Cerebellar nuclear complex (tissue), 1 donor: ENCODE measurements at places on chromosomes 7 and 10.

DNA sequence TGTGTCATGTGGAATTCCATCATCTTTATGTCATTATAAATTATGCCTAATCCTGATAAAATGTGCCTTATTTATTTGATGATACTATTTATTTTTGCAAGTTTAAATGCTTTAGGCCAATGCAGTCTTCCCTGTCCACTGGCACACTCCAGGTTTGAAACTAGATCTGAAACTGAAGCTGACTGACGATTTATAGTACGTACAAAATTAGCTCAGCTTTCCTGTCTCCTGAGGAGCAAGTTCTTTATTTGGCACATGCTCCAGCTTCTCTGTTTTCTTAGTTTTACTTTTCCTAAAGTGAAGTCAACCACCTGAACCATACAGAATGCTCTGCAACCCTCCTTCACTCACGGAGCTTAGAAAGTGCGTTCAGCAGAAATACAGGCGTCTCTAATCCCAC lies 164.1 kb downstream of the HECW1 start:
- DNase-seq = no peak

DNA sequence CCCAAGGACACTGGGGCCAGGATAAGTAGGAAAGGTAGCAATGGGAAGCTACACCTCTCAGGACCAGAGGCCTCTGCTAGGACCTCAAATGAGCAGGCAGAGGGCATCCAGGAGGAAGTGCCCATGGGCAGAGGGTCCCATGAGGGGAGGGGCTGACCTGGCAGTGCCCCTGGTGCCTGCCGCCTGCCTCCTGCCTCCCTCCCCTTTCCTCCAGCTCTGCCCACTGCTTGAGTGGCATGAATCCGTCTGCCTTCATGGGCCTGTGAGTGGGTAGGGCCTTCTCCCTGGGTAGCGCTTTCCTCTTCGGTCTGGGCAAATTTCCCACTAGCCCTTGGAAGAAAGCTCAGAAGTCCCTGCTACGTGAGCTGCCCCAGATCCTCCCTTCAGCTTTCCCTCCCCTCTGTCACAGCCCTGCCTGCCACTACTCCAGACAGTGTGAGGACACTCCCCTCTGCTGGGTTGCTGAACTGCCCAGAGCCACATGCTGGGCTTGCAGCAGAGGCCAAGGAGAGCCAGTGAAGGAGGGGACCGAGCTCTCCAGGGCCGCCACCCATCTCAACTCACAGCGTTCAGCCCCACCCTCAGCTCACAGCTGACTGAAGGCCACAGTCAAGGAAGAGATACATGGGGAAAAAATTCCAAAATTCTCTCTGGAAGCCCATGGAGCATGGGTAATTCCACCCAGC lies 141.4 kb downstream of the ARHGAP22 start:
- DNase-seq = no peak

DNA sequence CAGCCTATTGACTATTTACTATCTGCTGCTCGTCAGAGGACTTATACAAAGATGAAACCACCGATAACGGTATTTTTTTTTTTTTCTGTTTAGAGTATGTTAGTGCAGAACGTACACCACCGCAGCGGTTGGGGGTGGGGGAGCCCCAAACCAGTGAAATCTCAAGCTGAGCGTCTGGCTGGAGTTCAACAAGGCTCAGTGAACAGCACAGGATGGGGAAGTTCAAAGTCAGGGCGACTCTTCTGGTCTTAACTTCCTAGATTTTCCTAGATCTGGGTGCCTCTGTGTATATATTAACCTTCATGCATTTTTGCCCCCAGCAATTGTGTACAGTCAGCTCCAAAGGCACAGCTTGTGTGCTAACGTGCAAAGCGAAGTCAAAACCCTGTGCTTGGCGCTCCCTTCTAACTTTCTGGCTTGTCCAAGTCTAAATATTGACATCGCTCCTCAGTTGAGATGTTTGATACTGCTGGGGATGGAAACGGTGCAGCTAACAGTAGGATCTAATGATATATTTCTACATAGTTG lies 1.1 kb downstream of the RHOBTB1 start:
- DNase-seq = no peak

DNA sequence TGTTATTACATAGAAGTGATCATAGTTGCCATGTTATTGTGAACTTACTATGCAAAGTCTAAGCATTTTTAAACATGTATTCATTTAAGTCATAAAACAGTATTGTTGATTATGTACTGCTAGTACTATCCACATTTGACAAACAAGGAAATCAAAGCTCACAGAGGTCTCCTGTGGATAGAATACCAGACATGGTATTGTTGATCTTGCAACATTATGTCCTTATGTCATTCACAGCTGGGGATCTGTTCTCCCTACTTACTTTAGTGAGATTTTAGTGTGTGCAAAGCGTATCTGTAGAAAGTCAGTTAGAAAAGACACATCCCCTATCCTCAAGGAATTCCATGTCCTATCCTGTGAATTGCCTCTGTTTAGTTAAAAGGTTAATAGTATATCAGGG lies 106.1 kb downstream of the SND1 start:
- no peak for DNase-seq

GRCh38 chr7:15685358-15686294 lies 857 bp downstream of the MEOX2 start:
- no peak for DNase-seq

DNA sequence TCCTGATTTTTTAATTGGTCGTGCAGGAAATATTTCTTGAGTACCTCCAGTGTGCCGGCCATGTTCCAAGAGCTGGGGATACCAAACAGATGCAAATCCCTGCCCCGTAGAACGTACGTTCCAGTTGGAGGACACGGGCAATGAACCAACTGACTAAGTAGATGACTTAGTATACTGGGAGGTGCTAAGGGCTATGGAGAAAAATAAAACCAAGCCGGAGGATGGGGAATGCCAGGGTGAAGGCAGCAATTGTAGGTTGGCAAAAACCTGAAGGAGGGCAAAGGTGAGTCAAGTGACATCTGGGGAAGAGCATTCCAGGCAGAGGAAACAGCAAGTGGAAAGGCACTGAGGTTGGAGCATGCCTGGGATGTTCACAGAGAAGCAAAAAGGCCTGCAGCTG lies 6.8 kb upstream of the VSIR start:
- DNase-seq = no peak

- DNase-seq = no peak
Observed at GRCh38 chr10:74994854-74995253, 116.6 kb upstream of the SAMD8 start.

- no peak for DNase-seq
Observed at GRCh38 chr7:5050676-5051075, 5.0 kb downstream of the RBAK start.

- no peak for DNase-seq
Observed at GRCh38 chr7:44819292-44819691, 22.8 kb downstream of the PPIA start.

DNA sequence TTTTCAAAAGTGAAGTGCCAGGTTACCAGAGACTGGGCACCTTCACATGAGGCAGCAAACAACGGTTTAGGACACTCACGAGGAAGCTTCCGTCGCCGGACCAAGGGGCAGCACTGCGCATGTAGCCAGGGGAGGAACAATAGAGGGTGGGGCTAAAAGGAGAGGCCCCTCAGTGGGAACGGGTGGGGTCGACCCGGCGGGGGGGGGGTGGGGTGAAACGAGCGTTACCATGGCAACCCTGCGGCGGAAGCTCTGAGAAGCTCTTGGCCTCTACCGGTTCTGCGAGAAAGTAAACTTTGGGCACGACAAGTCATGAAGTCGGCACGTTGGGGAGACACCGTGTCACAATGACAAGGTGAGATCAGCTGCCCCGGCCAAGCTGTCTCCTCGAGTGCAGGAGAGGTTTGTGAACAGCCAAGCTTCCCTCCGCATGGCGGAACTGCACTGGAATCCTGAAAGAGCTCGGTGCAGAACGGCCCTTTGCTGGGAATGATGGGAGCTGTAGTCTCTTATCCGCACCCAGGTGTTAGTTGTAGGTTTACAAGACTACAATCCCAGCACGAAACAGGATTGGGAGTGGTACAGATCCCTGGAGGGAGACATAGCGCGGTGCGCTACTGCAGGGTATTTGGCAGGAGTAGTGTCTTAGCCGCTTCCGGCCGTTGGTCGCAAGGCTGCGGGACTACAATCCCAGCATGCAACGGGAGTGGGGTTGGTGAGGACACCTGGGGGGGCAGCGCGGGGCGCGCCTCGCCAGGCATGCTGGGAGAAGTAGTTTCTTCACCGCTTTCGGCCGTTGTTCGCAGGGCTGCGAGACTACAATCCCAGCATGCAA lies 72.8 kb upstream of the ZNF722 start:
- DNase-seq = peak; percentile 46

DNA sequence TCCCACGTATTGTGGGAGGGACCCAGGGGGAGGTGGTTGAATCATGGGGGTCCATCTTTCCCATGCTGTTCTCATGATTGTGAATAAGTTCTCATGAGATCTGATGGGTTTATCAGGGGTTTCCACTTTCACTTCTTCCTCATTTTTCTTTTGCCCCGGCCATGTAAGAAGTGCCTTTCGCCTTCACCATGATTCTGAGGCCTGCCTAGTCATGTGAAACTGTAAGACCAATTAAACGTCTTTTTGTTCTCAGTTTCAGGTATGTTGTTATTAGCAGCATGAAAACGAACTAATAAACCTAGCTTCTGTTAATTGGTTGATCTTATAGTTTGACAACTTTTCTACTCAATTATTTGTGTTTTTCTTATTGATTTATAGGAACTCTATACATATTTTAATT lies 206.3 kb downstream of the NXPH1 start:
- no peak for DNase-seq

- DNase-seq = no peak
Observed at GRCh38 chr7:92815412-92815811, 21.0 kb downstream of the CDK6 start.

DNA sequence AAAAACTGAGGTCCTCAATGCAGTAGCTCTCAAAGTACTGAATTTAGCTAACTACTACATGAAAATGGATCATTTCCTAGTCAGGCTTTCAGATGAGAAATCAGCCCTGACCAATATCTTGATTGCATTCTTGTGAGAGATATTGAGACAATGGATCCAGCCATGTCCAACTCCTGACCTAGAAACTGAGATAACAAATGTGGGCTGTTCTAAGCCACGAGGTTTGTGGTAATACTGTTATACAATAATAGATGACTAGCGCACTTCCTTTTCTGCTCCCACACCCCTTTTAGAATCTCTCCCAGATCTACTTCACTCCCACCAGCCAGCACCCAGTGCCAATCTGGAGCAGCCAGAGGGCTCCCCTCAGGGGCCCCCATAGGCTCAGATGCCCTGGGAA lies 209.3 kb upstream of the KMT2E start:
- no peak for DNase-seq

DNA sequence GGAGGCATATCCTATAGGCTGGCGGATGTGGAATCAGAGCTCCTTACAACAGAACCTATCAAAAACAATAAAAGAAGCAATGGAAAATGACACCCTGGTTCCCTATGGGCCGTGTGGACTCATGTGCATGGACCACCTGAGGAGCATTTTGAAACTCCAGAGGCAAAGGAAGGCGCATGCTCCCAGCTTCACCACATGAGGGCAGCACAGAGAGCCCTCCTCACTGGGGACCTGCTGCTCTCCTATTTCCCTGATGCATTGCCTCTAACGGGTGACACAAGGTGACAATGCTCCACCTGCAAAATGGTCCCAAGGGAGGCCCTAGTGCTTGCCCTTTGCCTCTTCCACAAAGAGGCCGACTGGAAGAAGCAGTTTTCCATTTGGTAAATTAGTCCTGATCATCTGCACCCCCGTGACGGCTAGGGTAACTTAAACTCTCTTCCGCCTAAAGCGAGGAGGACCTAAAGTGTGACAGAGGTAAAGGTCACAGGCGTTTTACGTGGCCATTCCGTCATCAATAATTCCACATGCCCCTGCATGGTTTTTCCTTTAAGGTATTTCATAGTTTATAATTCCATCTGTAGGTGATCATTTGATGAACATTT lies 67.7 kb downstream of the GPAM start:
- DNase-seq = no peak

DNA sequence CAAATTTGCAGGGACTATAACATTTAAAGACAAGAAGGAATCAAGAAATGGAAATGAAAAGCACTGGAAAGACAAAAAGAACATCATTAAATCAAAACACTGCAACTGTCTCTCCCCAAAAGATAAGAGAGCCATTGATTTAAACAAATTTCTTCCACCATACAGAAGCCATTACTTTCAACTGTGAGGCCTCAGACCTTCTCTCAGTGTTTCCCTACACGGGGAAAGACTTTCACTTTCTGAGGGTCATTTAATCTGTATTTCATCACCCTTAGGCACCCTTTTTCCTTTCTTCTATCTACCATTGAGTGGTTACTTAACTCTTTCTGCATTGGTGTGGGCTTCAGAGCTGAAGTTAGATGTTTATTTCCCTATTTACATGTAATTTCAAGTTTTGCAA lies 47.5 kb downstream of the CCDC172 start:
- no peak for DNase-seq

- no peak for DNase-seq
Observed at GRCh38 chr7:116449950-116450349, 49.6 kb upstream of the CAV2 start.

GRCh38 chr10:58590924-58591323 lies 78.3 kb downstream of the BICC1 start:
- no peak for DNase-seq

- DNase-seq = no peak
Observed at GRCh38 chr10:16049782-16050181, 189.5 kb upstream of the MINDY3 start.

GRCh38 chr10:59589796-59590195 lies 119.9 kb downstream of the SLC16A9 start:
- no peak for DNase-seq

- no peak for DNase-seq
Observed at GRCh38 chr10:124357561-124357885, 61.2 kb downstream of the OAT start.

DNA sequence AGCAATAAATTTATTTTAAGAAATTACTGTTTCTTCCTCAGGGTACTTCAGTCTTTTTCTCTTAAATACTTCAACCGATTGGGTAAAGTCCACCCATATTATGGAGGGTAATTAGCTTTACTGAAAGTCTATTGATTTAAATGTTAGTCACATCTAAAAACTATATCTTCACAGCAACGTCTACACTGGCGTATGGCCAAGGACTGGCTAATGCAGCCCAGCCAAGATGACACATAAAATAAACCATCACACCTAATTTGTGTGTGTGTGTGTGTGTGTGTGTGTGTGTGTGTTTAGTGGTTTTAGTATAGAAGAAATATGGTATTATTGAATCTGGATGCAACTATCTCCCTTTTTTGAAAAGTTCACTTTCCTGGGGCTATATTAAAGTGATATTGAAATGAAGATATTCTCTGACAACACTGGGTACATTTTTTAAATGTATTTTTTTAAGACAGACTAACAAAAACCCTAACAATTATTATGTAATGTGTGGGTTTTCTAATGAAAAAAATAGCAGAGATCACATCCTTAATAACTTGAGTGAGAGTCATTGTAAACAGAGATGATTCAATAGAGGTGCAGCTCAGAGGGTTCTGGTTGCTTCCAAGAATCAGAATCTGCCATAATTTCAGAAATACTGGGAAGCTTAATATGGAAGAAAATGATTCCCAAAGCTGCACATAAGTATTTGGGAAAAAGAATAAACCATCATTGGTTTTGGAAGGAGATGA lies 584.2 kb upstream of the MBL2 start:
- DNase-seq = no peak

DNA sequence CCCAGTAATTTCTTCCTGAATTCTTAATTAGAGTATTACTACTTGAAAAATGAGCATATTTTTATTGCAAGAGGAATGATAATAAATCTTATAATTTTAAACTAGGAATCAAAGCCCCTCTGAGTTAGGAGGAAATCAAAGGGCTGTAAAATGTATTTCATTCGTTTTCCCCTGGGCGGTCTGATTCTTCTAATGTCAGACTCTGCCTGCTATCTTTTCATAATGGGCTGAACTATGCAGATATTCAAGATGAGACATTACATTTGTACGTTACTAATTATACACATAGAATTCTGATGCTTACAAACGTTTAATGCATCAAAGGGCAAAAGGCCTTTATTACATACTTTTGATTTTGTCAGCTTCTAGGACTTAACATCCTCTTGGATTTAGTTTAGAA lies 16.0 kb upstream of the TRUB1 start:
- DNase-seq = no peak
